ENCODE measurements at places on chromosomes 2 and 18.
A peak's percentile ranks its signal among the peaks of the same experiment; 100 is the strongest.

DNA sequence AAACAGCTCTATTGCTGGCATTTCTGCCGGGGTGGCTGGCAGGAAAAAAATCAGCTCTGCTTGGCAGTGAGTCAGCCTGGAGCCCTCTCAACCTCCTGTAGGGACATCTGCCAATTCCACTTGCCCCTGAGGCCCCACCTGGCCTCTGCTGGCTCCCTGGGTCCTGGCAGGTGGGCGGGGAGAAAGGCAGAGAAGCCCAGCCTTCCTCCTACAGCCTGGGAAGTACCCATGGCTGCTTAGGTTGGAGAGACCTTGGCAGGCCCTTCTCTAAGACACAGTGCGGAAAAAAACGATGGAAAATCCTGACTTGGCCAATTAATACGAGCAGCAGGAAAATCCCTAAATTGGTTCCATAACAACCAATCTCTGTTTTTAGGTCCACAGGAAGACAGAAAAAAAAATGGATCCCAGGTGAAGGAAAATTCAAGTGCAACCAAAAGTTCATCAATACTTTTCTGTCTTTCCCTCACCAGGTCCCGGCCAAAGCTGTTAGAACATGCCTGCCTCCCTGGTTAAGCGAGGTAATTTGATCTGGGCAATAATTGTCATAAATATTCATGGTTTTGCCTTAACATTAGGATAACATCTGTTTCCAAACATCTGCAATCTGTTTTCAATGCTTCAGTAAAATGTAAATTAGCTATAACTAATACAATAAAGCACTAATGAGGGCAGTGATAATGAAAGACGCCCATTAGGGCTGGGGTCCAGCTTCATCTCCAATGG is 245.9 kb downstream of the TFCP2L1 start:
- DNase-seq, result no peak

DNA sequence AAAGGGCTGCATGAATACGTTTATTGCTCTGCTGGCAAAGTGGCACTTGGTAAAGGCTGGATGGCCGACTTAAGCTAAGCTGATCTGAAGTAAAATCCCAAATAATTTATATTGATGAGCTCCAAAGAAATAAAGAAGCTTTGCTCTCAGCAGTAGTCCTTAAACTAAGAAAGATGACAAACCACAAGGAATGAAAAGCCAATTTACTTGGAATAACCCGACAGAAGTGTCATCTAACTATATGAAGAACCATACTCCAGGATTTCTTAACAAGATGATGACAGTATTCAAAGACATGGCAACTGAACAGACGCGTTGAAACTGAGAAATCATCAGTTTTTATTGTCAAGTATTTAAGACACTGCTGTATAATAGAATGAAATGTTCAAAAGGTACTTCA is 294.1 kb downstream of the PDE11A start:
- no peak for DNase-seq

DNA sequence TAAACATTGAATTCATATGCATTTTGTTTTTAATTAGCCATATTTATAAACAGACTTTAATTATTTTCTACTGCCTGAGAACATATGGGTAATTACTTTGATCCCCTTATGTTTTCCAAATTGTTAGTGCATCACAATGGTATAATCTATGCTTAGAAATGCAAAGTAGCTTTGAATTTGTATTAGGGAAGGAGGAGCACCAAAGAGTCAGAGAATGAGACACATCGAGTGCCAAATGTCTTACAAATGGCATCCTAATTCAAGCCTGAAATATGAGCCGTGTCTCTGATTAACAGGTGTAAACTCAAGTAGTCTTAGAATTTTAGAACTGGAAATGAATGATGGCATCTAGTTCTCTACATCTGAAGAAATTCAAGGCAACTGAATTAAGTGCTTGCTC is 8.7 kb upstream of the HNMT start:
- DNase-seq, result no peak

GRCh38 chr2:129469871-129470270 is 509.6 kb upstream of the RAB6C start:
- DNase-seq, result no peak

DNA sequence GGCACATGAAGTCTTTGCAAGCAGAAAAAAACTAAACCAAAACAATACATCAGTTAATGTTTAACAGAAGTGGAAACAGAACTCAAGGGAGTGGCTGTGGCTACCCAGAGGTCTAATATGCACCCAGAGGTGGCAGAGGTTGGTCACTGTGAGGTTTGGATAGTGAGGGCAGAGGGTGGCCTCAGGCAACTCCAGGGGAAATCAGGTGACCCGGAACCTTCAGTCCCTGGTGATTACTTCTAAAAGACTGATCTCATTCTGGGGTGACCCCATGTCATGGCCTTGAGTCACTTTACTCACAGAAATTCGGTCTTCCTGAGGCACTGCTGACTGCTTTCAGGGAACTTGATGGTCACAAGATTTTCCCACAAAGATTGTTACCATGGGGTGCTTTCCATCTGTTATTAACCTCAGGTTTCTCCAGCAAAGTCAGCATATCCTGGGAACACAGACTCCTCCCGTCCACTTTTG is 99.4 kb downstream of the TMEM17 start:
- no peak for DNase-seq

GRCh38 chr2:237269138-237269875 is 144.7 kb downstream of the COL6A3 start:
- DNase-seq, result no peak

GRCh38 chr18:65955747-65956146 is 204.9 kb downstream of the CDH7 start:
- DNase-seq, result no peak

DNA sequence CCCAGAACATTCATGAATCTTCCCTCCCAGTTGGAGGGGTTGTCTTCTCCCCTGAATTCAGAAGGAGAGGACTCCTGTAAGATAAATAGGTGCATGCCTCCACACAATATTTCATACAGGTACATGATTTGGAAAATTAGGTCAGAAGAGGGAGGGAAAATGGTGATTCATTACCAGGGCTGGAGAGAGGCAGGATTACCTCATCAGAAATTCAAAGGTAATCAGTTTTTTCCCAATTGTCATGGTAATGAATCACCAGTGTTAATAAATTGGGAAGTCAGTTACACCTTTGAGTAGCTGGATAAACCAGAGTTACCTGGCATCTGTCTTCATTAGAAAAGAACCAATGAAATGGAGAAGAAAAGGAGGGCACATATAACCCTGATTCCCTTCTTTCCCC is 128.5 kb downstream of the EN1 start:
- no peak for DNase-seq

- DNase-seq, result no peak
Observed at GRCh38 chr2:162574615-162575452, 230.9 kb downstream of the GCA start.

DNA sequence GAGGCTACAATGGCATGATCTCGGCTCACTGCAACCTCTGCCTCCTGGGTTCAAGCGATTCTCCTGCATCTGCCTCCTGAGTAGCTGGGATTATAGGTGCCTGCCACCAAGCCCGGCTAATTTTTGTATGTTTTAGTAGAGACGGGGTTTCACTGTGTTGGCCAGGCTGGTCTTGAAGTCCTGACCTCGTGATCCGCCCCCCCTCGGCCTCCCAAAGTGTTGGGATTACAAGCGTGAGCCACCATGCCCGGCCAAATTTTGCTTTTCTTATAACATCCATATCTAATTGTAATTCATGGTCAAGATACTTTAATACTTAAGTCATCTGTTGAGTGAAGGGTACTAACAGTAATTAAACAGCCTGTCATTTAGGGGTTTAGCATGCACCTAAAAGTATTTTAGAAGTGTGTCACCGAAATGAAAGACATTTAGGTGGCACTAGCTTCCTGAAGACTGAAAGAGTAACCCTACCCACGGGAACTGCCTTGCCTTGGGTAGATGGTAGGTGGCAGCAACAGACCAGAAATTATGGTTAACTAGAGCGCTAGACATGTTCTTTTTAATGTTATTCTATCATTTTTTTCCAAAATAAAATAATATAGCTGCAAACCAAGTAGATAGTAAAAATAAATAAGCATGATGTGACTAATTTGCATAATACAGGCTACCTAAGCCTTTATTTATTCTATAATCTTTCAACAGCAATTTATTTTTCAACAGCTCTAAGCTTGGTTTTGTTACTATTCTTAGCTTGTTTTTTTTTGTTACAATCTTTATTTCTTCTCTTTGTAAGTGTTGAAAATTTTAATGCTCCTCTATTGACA is 8.6 kb upstream of the ACYP2 start:
- DNase-seq, result no peak

- no peak for DNase-seq
Observed at GRCh38 chr18:4125224-4125623, 329.9 kb downstream of the DLGAP1 start.

DNA sequence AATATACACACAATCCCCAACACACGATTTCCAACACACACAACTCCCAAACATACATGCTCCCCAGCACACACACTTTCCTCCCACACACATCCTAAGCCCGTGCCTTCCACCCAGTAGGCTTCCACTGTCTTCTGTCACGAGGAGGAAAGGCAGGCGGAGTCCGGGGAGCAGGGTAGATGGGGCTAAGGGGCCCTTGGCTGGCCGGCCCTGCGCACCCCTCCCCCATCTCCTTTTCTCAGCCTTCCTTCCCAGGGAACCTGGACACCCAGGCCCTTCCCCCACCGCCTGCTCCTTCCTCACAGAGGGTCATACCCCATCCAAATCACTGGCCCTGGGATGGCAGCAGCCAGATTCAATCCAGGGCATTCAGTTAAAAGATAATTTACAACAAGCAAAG is 3.4 kb upstream of the PDCD1 start:
- no peak for DNase-seq

DNA sequence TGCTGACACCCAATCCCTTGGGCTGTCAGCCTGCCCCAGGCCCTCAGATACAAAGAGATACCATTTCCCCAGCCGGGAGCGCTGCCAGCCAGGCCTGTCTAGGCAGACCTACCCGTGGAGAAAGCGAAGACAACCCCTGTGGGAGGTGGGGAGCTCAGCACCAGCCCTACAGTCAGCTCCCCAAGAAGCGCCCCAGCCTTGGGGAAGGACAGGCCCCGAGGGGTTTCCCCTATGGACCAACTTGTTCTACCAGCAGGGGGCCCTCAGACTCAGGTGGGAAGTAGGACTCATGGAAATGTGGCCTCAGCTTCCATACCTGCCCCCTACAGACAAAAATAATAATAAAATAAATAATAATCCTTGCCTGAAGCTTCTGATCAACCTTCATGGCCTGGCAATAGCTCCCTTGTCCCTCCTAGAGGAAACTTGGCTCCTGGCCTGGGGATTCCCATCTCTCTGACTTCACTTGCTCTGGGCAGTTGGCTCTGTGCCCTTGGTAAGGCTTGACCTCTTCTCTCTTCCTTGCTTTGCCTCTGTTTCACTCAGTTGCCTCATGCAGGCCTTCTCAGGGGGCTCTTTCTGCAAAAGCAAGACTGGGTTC is 7.0 kb downstream of the SLC35F6 start:
- peak; percentile 50 for DNase-seq

DNA sequence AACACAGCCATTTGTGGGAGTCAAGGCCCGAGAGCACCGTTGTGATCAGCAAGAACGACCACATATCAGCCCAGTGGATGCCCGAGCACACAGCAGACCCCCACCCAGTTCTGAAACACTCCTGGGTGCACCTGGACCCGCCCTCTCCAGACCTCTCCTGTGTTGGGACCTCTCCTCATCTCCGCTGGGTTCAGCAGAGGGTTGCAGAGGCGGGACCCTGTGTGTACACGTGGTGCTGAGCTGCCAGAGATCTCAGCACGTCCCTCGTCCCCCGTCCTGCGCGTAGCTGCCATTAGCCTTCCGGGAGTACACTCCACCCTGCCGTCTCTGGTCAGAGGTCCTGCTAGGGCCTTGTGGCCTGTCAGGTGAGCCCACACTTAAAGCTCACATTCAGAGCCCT is 51.7 kb downstream of the ADI1 start:
- no peak for DNase-seq

GRCh38 chr18:11909591-11910026 is 1.5 kb upstream of the MPPE1 start:
- DNase-seq, result no peak

GRCh38 chr2:119442226-119442619 is 10.6 kb downstream of the TMEM37 start:
- no peak for DNase-seq

- DNase-seq, result no peak
Observed at GRCh38 chr2:128408349-128409305, 90.0 kb upstream of the HS6ST1 start.

GRCh38 chr2:45273412-45274249 is 264.4 kb upstream of the SIX2 start:
- DNase-seq, result no peak

- DNase-seq, result no peak
Observed at GRCh38 chr2:18593496-18593895, 4.1 kb upstream of the NT5C1B start.

DNA sequence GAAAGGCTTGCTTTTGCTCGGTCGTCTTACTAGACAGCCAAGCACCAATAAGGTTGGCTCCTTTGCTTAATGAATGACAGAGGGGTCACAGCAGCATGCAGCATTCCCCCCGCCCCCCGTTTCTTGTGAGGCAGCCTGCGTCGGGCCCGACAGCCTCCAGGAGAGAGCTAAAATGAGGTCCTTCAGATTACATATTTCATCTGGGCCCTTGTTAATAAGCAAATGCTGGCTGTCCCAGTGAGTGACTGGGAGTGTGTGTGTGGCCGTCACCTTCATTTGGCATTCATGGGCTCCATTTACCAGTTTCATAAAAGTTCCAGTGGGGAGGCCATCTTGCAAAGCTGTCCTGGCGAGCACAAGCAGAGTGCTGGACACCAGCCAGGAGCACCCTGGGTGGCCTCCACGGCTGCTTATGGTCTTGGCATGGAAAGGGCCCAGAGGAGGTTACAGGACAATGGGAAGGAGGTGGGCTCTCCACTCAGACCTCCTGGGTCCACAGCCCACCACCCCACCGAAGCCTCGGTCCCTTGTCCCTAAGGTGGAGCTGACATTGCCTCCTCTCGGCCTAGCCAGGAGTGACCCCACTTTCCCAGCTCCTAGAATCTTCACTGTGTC is 37.2 kb downstream of the ODC1 start:
- no peak for DNase-seq

GRCh38 chr2:153169609-153170008 is 309.0 kb downstream of the RPRM start:
- DNase-seq, result no peak

DNA sequence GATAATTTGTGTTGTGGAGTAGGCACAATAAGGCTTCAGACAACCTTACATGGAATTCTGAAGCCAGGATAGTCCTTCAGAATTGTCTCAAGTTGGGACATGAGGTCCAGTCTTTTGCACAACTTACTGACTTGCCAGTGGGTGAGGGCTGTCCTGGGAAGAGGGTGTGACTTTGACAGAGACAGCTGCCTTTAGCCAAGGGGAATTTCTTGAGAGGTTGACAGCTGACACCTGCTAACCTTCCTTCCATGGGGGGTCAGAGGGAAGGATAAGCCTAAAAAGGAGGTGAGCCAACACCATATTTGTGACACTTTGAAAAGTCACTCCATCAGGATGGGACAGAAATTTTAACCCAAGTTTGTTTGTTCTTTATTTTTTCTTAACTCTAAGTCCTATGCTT is 907.8 kb upstream of the CRIM1 start:
- no peak for DNase-seq

- no peak for DNase-seq
Observed at GRCh38 chr2:234514873-234515638, 18.2 kb upstream of the ARL4C start.
